ENCODE measurements at places on chromosomes 3 and 15.
A peak's percentile ranks its signal among the peaks of the same experiment; 100 is the strongest.

DNA sequence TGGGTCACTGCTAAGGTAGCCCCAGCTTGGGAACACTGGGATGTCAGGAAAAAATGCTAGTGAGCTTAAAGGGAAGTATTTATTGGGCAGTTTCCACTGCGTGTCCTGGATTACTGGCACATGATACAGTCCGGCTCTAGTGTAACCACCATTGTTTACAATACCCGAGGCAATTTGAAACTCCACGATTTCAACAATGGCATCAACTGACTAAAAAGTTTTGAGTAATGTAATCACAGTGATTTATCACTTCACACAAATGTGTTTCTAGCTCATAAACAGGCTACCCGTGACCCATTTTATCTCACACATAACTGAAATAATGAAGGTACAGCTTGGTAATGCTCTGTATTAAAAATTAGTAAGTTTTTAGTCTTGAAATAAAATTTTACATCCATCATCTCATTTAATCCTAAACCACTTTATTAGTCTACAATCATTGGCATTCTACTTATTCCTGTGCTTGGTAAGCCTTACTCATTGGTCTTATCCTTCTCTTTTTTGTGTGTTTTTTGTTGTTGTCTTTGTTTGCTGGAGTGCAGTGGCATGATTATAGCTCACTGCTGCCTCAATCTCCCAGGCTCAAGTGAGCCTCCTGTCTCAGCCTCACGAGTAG is 7.6 kb downstream of the ZMAT3 start:
- no peak for DNase-seq

DNA sequence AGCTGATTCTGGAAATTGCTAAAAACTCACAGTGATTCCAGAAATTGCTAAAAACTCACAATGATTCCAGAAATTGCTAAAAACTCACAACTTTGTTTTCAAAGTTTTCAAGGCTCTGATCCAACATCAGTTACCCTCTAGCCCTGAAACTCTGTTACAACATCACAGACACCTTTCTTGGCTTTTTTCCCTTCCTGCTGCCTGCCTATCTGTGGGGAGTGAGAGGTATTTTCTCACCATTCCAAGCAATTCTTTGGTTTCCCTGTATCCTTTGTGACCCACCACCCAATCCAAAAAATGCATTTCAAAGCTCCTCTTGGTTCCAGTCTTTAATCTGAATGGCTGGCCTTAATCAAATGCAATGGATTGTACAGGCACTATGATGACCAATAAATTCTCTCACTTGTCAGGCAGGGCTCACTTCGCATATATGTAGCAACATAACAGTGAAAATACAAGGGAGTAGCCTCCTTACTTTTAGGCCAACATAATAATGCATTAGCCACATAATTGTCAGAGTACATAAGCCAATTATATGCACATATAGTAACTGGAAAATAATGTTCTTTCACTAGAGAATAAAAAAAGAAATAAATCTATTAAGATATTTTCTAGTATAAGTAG is 1139.0 kb downstream of the ROBO2 start:
- no peak for DNase-seq

GRCh38 chr3:8336456-8336855 is 165.2 kb upstream of the LMCD1 start:
- DNase-seq = no peak

GRCh38 chr3:140455521-140456214 is 222.2 kb upstream of the TRIM42 start:
- DNase-seq = no peak

DNA sequence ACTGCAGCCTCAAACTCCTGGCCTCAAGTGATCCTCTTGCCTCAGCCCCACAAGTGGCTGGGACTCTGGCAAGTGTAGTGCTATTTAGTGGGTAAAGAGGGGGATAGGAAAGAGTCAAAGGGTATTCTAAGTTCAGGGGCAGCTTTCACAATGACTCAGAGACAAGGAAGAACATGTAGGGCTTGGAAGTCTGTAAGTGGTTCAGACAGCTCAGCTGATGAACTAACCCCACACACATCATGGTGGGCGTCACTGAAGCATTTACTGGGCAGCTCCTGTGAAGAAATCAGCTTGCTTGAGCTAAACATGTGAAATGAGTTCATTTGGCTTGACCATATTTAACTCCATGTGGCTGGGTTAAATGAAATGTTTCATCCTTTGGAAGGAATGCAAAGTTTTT is 34.6 kb upstream of the THSD4 start:
- DNase-seq = no peak

DNA sequence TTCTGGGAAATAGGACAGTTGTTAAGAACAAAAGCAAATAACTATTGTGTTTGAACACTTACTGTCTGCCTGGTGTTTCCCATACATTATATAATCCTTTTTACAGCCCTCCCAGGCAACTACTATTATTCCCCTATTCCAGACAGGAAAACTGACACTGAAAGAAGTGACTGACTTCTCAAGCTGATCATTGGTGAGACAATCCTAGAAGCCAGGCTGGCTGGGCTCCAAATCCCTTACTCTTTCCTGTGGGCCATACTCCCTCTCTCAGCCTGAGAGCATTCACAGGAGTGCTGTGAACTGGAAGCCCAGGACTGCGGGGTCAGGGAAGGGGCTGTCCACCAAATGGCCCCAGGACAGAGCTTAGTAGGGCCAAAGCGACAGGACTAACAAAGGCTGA is 39.2 kb upstream of the PDE8A start:
- no peak for DNase-seq

DNA sequence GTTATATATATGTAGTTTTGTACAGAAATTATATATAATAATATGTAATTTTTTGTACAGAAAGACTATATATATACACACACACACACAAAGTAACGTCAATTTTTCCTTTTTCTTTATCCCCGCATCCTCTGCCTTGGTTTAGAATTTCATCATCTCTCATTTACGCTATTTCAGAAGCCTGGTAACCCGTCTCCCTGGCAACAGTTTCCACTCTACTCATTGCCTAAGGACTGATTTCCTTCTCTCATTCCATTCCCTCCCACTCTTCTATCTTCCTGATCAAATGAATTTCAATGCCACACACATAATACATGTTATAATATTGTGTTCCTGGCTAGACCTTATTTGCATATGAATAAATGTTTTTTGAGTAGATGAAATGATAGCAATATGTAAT is 47.8 kb upstream of the NDN start:
- no peak for DNase-seq

GRCh38 chr15:60208709-60209108 is 189.1 kb downstream of the ANXA2 start:
- no peak for DNase-seq

DNA sequence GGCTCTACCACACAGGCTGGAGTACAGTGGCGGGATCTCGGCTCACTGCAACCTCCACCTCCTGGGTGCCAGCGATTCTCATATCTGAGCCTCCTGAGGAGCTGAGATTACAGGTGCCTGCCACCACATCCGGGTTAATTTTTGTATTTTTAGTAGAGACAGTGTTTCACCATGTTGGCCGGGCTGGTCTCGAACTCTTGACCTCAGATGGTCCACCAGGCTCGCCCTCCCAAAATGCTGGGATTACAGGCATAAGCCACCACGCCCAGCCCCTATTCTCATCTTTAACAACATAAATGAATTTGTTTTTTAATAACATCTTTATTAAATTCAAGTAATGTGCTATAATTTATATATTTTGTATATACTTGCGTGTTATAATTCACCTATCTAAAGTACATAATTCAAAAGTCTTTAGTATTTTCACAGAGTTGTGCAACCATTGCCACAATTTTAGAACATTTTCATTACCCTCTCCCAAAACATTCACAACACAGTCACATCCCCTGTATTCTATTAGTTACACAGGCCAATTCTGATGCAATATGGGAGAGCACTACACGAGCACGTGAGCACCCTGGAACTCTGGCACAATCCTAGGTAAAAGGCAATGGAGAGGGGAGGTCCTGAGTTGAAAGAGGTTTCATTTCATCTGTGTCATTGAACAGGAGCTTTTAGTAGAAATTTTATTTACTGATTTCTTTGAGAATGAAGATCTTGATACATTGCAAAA is 21.2 kb upstream of the MTMR14 start:
- no peak for DNase-seq

DNA sequence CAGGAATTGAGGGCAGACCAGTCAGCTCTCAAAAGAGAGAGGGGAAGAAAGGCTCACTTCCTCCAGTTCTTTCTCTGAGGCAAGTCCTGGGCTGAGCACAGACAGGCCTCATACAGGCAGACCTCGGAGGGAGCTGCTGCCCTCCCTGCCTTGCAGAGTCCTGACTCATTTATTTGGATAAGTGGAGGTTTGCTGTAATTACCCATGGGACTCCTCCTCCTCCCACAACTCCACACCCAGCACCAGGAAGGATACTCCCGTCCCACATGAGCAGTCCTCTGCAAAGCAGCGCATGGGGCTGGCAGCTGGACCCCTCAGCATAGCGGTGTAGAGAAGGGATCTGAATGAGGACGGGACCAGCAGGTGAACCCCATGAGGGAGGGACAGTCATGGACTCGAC is 13.4 kb upstream of the SCN10A start:
- no peak for DNase-seq

DNA sequence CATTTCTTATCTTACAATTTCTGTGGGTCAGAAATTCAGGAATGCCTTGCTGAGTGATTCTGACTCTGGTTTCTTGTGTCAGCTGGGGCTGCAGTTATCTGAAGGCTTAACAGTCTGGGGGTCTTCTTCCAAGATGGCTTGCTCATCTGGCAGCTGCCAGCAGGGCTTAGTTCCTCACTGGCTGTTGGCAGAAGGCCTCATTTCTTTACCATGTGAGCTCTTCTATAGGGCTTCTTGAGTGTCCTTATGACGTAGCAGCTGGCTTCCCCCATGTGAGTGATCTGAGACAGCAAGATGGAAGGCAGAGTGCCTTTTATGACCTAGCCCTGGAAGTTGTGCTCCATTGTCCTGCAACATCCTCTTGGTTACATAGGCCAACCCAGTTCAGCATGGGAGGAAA is 82.0 kb upstream of the PDZRN3 start:
- no peak for DNase-seq

GRCh38 chr3:129657261-129658046 is 51.0 kb upstream of the PLXND1 start:
- no peak for DNase-seq

GRCh38 chr3:183188895-183189462 is 26.4 kb upstream of the LAMP3 start:
- peak; percentile 19 for DNase-seq

DNA sequence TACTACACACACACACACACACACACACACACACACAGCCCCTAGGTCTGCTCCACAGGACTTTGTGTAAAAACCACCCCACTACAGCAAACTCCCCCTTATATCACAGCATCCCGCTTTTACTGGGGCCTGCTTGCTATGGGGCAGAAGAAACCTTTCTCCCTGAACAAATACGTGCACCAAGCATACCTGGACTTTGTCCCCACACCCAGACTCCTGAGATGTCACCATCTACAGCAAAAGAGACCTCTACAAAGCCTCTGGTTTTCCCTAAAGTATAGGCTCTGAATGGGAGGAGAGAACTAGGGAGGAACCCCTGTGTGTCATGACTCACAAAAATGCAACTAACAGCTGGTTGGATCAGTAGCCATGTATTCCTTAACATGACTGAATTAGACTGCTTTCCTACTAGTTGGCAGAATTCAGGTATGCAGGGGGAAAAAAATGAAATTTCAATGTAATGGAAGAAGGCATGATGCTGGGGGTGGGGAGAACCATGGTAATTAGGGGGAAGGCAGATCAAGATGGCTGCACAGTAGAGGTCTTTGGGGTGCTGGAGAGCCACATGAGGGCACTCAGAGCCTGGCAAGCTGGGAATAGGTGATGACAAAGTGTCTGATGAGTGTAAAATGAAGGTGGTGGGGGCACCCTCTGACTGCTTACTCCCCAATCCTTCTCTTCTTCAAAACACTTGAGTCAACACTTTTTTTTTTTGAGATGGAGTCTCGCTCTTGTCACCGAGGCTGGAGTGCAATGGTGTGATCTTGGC is 45.9 kb downstream of the DAPK2 start:
- DNase-seq = no peak

DNA sequence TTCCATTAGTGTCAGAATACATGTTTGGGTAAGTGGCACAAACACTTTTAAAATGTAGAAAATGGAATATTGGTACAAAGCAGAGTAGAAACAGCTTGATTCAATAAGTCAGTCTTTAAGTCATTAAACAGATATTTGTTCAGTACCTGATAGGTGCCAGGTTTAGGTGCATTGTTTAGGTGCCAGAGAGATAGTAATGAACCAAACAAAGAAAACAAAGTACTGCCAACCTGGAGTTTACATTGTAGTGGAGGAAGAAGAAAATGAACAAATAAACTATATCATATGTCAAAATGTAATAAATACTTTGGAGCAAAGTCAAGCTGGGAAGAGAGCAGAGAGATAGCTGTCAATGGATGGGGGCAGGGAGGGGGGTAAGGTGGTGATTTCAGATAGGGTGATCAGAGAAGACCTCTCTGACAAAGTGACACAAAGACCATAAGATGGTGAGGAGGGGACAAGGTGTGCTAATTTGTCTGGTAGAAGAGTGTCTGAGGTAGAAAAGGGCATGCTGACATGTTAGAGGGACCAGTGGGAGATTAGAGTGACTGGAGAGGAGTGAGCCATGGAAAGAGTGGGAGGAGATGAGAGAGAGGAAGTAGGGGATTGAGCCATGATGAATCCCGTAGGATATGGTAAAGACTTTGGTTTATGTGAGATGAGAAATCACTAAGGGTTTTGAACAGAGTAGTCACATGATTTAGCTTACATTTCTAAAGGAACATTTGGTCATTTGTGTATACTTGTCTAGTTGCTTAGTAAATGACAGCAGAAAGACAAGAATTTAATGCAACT is 128.2 kb downstream of the UBE2E2 start:
- DNase-seq = no peak

DNA sequence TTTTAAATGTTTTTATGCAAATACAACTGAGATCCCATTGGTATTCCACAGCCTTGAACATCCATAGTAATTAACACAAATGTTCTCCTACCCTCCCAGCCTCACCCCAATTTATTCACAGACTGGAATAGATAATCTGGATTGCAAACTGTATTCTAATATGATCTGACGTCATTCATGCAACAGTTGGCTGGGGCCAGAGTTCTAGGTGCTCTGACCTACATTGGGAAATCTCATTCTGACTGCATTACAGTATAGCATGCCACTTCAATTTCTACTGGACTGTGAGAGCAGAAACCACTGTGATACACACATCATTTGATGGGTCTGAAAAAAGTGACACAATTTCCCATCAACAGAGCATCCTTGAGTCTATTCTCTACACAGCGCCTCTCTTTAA is 403.1 kb downstream of the MAGI1 start:
- DNase-seq = no peak

DNA sequence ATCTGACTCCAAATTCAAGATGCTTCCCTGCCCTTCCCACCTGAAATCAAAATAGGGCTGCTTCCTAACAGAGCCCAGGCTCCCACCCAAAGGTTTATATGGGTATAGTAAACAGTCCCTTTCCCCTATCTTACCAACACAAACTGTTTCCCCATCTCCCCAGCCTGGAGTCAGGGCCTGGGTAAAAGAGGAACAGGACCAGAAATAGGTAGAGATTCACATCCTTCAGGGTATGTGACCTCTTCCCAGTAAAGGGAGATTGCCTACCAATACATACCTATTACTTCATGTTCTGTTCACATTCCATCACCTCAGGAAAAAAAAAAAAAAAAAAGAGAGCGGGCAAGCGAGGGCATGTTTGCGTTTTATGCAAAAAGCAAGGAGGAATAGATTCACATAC is 9.7 kb upstream of the SHF start:
- DNase-seq = no peak
